ENCODE measurements at places on chromosomes 2 and 18. TPM values are rescaled to one million over a fixed set of nuclear protein-coding genes. Genes with fewer than 3 reads are reported as not detected.

CPLX4 gene
- total RNA-seq = not detected

SP140 gene
- 0.54 TPM for total RNA-seq

C18orf54 gene
- 6.5 TPM for total RNA-seq

DNA sequence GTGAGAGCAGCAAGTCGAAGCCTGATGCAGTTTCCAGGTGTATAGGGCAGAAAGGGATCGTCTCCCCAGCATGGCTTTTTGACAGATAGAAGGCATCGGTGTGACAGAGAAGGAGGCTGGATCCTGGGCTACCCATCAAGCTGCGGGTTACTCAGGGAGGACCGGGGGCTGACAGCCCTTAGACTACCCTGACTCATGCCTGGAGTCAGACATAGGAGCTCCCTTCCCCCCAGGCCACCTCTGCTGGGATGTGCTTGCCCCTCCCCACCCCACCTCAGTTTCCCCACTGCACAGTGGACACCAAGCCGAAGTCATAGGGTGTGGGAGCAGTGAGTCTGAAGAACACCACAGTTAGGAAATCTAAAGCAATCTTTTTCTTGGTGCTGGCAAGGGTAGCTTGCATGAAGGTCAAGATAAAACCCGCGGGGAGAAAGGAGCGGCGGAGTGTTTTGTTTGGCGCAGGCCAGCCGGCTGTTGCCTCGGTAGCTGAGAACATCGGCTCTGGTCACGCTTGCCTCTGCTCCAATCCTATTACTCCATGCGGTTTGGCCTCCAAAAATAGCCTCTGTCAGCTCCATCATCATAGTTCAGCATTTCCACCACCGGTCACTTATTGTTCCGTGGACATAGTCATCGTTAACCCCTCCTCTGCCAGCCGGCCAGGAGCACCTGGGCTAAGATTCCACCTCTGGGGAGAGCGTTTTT is 169.2 kb upstream of the GLI2 start:
- no peak for DNase-seq

- DNase-seq = no peak
Observed at GRCh38 chr2:143177096-143177786, 48.0 kb downstream of the ARHGAP15 start.

DNA sequence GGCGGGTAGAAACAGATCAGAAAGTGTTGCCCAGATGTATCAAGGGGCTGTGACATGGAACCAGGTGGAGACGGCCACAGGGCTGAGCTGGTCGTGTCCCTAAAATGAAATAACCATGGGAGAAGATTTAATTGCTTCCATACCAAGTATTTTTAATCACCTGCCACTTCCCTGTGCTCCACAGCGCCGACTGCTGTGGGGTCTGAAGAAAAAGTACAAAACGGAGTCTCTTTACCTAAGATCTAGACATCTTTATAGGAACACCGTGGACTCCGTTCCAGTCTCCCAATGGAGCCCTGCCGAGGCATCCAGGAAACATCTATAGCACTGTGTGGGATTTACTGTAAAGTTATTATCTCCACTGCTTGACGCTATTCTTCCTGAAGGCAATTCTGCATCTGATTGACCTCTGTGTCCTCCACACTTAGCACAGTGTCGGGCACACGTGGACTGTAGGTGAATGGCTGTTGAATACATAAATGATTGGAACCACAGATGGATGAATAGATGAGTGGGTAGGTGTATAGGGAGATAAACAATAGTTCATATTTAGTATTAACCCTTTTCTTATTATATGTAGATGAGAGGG is 21.6 kb upstream of the GYPC start:
- DNase-seq = no peak

- DNase-seq = no peak
Observed at GRCh38 chr18:12838178-12838634, 45.8 kb downstream of the PTPN2 start.

NEB gene
- total RNA-seq = 0.92 TPM

DNA sequence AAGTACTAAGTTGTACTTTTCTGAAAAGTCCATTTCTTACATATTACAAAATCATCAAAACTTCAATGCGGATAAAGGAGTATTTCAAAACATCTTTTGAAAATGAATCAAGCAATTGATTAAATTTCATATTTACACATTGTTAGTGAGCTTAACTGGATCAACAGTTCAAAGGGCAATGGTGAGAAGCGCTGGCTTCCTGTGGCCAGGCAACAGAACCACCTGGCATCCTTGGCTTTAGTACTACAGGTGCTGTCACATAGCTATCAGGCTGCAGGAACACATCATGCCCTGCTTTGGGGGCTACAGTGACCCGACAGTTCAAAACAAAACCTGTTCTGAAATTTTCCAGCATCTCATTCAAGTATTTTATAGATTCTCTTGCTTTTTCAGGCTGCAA is 59.2 kb downstream of the SMAD2 start:
- DNase-seq = no peak

POTEJ gene
- not detected for total RNA-seq

GRCh38 chr2:179273461-179273962 is 8.9 kb upstream of the SESTD1 start:
- DNase-seq = no peak

- DNase-seq = no peak
Observed at GRCh38 chr2:40760071-40760666, 308.3 kb upstream of the SLC8A1 start.

DNA sequence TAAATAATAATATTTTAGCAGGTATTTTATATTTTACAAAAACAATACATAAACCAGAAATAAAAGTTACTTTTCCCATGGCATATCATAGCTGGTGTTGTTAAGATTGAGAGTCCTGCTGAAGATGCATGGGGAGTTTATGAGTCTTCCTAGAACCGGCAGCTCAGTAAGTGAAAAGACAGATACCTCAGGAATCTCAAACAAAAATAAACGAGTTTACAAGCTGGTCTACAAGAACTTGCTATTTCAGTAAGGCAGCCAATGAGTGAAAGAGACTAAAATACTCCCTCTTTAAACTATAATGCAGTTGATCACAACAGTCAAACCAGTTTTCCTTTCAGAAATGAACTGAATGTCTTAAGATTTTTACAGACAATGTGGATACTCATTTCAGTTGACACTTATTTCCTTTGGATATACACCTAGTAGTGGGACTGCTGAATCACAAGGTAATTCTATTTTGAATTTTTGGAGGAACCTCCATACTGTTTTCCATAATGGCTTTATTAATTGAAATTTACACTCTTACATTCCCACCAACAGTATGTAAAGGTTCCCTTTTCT is 8.9 kb downstream of the GAREM1 start:
- DNase-seq = no peak

DNA sequence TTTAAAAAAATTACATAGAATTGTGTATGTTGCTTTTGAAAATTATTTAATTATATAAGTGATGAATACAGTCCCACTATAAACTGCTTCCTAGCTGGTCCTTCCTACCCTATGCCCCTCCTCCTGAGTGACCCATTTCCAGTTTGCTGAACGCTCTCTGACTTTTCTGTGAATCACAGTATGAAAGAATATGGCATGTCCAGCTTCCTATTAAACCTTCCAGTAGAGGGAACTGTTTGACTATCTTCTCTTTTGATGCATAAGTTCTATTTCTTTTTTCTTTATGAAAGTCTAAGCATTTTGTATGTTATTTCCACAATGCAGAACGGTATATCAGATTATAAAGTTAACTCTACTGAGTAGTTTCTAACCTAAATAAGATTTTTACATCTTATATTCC is 41.3 kb downstream of the PSMG2 start:
- DNase-seq = no peak

- DNase-seq = no peak
Observed at GRCh38 chr2:171042253-171042969, 113.4 kb downstream of the GORASP2 start.

- DNase-seq = no peak
Observed at GRCh38 chr2:148896136-148896535, 21.1 kb downstream of the KIF5C start.

DNA sequence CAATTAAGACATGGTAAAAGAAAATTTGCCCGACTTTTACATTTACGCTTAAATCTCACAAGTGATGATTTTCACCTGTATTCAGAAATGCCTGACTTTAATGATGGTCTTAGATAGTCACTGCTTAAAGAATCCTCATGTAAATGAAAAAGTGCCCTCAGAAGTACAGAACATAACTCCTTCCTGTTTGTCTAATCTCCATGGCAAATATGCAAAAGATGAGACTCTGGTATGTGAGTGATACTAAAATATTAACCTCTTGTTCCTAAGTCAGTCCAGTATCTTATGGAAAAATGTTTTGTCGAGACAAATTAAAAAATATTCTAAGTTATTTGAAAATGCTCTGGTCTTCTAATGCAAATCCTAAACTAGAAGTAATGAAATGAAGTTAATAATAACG is 29.2 kb downstream of the KCTD1 start:
- no peak for DNase-seq

DNA sequence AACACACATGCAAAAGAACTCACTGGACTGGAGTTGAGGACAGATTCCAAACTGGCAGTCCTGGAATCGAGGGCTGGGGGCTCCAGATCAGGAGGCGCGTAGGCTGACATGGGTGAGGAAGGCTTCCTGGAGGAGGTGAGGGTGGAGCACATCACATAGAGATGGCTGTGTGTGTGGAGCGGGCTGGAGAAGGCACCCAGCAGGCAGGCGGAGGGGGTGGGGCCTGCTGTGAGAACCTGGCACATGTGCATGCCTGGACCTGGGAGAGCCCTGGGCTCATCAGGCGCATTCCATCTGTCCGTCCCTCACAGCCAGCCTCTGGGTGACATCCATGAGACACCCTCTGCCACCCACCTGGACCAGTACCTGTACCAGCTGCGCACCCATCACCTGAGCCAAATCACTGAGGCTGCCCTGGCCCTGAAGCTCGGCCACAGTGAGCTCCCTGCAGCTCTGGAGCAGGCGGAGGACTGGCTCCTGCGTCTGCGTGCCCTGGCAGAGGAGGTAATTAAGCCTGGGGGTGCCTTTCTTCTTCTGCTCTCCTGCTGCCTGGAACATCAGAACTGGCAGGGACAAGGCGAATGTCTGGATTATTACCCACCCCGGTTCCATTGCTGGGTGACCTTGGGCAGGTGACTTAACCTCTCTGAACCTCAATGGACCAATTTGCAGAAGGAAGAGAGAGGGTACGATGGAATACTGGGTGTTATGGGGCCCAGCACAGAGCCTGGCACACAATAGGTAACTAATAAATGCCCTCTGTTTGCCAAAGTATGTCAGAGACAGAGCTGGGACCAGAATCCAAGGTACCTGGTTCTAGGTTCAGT is 108.3 kb downstream of the DYSF start:
- DNase-seq = no peak

GRCh38 chr18:8708670-8709069 is 3.3 kb downstream of the MTCL1 start:
- no peak for DNase-seq

DNA sequence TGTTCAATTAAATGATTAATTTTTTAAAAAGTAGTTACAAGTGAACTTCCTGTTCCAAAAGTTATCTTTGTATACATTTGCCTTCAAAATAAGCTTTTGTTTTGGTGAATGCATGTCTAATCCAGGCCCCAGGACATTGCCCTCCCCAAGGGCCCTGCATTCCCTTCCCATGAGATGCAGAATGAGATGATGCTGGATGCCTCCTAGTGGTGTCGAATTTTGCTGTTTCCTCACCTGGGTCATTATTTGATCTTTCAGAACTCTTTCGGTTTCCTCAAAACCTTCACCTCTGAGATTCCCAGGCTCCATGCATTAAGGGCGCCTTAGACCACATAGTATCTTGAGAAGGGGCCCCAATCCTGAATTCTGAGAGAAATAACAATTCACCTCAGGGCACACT is 728.8 kb downstream of the CNTNAP5 start:
- no peak for DNase-seq

DNA sequence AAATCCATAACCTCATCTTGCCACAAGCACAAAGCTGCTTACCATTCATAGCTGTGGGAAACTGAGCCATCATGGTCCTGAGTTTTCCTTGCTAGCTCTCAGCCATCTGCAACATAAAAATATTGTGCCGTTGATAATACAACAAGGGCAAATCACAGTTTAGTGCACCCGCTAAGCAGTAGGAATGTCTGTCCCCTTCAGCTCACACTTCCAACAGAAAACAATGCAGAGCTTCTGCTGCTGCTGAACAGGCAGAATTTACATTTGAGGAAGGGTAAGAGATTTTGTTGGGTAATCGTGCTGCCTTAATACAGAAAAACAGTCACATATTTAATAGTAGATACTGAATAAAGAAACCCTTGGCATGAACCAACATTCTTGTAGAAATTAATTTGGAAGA is 32.3 kb downstream of the ITSN2 start:
- DNase-seq = no peak

GRCh38 chr2:162506706-162507105 is 162.8 kb downstream of the GCA start:
- no peak for DNase-seq

- DNase-seq = no peak
Observed at GRCh38 chr2:173231042-173231441, 123.6 kb upstream of the CDCA7 start.

ATG4B gene
- 133 TPM for total RNA-seq

DSG1 gene
- total RNA-seq = 0.09 TPM

GRCh38 chr18:53780666-53781065 is 443.8 kb downstream of the MBD2 start:
- no peak for DNase-seq

DNA sequence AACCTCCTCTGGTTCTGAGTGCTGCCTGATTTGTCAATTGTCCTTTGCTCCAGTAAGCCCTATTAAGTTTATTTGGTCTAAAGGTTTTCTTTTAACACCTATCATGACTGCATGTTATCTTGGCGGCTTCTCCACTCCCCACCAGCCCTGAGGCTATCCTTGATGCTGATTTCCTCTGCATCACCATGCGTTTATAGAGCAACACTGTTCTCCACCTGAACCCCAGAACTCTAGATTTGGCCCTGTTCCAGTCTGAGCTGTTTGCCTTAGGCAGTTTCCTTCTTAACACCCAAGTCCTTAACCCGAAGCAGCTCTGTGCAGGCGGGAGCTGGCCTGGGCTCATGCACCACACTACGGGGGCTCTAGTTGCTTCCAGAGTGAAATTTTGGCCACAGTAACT is 98.2 kb upstream of the NPAS2 start:
- no peak for DNase-seq
